ENCODE measurements at places on chromosomes 2 and 18. TPM values are rescaled to one million over a fixed set of nuclear protein-coding genes. Genes with fewer than 3 reads are reported as not detected.

Gene COL5A2
- total RNA-seq: 43.5 TPM

Gene BOK
- total RNA-seq: 41.2 TPM

Gene LRATD1
- 8.1 TPM for total RNA-seq

Gene MARCO
- 0.08 TPM for total RNA-seq

Gene TYMS
- total RNA-seq: 32.8 TPM

Gene UBE2F
- 108 TPM for total RNA-seq

Gene TSPYL6
- not detected for total RNA-seq

Gene CFAP221
- total RNA-seq: not detected

Gene FBXO48
- 0.72 TPM for total RNA-seq

Gene RNU2-63P
- total RNA-seq: under 0.01 TPM

Gene CNTNAP5
- not detected for total RNA-seq

Gene HOXD13
- not detected for total RNA-seq

Gene NYAP2
- not detected for total RNA-seq

Gene IL1RL2
- 2.1 TPM for total RNA-seq

Gene MAPRE3
- 6.9 TPM for total RNA-seq

Gene RBKS
- total RNA-seq: 3.1 TPM

Gene DNAH7
- not detected for total RNA-seq

Gene LONRF2
- total RNA-seq: not detected

Gene SPDYA
- not detected for total RNA-seq

Gene CKAP2L
- 11.3 TPM for total RNA-seq

Gene NMUR1
- total RNA-seq: not detected

Gene GREB1
- total RNA-seq: 0.31 TPM

Gene MEIS1
- 4.7 TPM for total RNA-seq

All from hair follicular keratinocyte (primary cell).